ENCODE measurements at places on chromosomes 16 and 17.
A peak's percentile ranks its signal among the peaks of the same experiment; 100 is the strongest.

- peak; percentile 62 for DNase-seq
Measured at GRCh38 chr16:87317750-87318644, 805 bp upstream of the C16orf95 start.

GRCh38 chr16:9943121-9943520 lies 239.1 kb downstream of the GRIN2A start:
- DNase-seq: no peak

GRCh38 chr17:29379084-29379991 lies 10.8 kb upstream of the TAOK1 start:
- no peak for DNase-seq

GRCh38 chr17:28572259-28573039 lies 1.1 kb upstream of the PIGS start:
- DNase-seq: no peak

GRCh38 chr16:30567991-30568638 lies 3.4 kb downstream of the ZNF688 start:
- no peak for DNase-seq

- no peak for DNase-seq
Measured at GRCh38 chr16:49912721-49913120, 56.8 kb upstream of the ZNF423 start.

- peak; percentile 22 for DNase-seq
Measured at GRCh38 chr17:206941-207560, 25.6 kb upstream of the DOC2B start.

DNA sequence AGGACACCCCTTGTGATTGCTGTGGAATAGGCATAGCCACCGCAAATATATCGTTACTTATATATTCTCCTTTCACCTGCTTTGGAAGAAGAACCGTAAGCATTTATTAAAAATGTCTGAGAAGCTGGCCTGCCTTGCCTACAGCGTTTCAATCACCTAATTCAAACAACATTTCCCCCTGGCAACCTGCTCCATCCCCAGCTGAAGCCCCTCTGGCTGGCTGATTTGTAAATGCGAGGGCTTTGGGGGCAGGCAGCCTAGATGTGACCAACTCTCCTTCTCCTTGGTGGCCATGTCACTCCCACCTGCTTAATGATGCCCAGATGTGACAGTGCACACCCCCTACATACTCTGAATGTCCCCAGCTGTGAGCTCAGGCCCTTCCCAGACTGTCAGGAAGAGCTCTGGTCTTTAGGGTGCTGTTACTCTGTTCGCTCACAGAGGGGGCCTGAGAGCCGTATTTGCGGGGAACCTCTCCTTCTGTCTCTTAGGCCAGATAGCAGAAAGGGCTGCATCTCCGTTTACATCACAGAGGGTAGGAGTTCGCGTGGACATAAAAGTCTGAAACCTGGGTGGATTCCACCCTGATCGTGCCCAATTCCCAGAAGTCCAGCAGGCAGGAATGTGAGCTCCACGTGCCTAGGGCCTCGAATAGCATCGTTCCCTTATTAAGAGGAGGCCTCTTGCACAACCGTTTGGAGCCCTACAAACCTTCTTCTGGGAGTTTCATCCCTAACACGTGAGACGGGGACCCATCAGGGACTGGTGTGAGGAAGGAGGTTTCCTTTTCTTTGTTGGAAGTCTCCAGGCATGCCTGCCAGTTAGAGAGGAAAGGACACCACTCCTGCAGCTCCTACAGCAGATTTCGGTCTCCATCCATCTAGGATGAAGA lies 2.4 kb upstream of the SDK2 start:
- DNase-seq: no peak

DNA sequence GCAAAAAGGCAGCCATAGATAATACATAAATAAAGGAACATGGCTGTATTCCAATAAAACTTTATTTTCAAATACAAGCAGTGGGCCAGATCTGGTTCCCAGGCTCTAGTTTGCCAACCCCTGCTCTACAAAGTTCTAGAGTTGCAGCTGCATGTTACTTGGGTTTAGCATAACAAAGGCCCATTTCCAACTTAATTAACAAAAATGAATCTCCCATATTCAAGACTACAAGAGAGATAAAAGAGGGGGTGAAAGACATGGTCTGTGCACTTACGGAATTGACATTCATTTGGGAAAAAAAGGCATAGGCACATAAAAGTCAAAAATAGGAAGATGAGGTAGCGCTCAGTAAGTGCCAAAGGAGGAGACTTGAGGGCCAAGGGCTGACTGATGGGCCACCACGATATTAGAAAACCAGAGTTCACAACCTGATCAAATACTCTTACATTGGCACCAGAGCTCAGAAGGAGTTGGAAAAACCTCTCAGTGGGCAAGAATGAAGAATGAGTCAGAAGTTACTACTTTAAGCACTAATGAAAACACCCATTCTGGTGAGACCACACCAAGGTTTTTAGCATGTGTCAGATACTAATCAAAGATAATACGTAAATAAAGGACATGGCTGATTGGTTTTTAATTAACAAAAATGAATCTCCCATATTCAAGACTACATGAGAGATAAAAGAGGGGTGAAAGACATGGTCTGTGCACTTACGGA lies 164.0 kb downstream of the VPS53 start:
- no peak for DNase-seq

GRCh38 chr17:39848600-39848999 lies 15.5 kb downstream of the IKZF3 start:
- DNase-seq: no peak

DNA sequence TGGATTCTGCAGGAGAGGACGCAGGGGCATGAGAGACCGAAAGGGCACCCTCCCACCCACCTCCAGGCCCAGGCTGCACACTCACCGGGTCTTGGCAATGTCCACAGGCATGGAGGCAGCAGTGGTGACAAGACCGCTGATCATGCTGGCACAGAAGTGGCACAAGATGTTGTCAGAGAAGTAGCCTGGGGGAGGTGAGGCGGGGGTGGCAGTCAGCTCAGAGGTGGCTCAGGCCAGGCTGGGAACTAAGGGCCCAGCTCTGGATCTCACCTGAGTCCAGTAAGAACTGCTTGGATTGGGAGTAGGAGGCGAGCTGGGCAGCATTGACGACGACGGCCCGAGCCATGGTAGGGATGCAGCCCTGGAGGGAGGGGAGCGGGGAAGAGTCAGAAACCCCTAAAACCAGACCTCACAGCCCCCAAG lies 1.8 kb downstream of the SLC25A11 start:
- no peak for DNase-seq

DNA sequence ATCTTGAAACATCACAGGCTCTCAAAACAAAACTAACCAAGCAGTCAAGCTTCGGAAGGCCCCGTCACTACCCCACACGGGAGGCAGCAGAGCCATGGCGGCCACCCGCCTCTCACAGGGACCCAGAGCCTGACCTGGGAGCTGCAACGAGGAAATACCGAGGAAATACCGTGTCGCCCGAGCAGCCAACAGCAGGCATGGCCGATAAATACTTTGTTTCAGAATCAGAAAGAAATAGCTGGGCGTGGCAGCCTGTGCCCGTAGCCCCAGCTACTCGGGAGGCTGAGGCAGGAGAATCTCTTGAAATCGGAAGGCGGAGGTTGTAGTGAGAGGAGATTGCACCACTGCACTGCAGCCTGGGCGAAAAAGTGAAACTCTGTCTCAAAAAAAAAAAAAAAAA lies 6.9 kb downstream of the LMF1 start:
- no peak for DNase-seq

- no peak for DNase-seq
Measured at GRCh38 chr17:17698371-17698770, 17.1 kb downstream of the RAI1 start.

- DNase-seq: peak; percentile 12
Measured at GRCh38 chr16:85412911-85413520, 200.1 kb upstream of the GSE1 start.

DNA sequence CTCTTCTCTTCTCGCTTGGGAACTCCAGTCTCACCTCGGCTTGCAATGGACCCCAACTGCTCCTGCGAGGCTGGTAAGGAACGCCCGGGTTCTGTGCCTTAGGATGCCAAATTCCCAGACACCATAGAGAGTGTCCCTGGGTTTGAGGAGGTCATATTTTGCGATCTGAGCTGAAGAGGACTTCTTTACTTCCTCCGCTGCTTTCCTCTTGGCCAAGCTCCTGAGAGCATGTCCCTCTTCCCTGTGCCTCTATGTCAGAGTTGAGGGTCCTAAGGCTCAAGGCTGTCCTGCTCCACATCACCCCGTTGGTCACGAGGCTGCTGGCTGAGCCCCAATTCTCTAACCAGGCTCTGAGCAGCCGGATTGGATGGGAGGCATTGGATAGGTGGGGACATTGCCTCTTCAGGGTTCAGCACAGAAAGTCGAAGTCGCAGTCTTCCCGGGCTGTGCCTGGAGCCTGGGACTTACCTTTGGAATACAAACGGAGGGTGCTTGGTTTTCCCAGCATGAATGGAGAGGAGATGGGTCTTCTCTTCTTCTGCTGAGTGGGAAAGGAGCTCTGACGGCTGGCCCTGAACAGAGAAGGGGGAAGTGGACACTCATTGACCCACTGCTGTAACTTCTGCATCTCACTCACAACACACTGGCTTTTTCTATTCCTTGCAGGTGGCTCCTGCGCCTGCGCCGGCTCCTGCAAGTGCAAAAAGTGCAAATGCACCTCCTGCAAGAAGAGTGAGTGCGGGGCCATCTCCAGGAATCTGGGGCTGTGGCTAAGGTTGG lies 416 bp downstream of the MT1H start:
- DNase-seq: no peak

GRCh38 chr16:50717091-50717490 lies 23.7 kb downstream of the NOD2 start:
- no peak for DNase-seq

GRCh38 chr17:74296548-74296936 lies 22.5 kb downstream of the DNAI2 start:
- peak; percentile 77 for DNase-seq

DNA sequence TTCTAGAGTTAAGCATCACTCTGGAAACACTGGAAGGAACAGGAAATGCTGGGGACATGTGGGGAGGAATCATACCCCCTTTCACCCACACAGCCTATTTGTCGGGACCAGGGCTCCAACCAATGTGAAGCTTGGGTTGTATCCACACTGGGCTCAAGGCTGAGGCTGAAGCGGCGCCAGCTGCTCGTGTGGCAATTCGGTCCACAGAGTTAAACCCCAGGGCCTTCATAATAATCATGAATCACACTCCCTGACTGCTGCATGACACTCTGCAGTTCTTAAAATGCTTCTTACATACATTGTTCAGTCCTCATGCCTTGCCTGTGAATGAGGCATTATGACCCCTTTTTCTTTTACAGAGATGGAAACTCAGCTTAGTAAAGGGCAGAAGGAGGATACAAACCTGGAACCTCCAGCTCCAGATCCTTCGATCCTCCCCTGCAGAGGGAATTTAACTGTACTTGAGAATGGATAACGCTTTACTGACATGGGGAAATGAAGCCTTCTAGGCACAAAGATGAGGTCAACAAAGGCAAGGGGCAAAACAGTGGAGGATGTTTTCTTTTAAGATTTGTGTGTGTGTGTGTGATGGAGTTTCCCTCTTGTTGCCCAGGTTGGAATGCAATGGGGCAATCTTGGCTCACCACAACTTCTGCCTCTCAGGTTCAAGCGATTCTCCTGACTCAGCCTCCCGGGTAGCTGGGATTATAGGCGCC lies 72.7 kb downstream of the SOX9 start:
- DNase-seq: peak; percentile 74

GRCh38 chr17:27906226-27906580 lies 13.0 kb upstream of the LYRM9 start:
- no peak for DNase-seq

- DNase-seq: peak; percentile 84
Measured at GRCh38 chr16:67537270-67537635, 8.6 kb downstream of the RIPOR1 start.

DNA sequence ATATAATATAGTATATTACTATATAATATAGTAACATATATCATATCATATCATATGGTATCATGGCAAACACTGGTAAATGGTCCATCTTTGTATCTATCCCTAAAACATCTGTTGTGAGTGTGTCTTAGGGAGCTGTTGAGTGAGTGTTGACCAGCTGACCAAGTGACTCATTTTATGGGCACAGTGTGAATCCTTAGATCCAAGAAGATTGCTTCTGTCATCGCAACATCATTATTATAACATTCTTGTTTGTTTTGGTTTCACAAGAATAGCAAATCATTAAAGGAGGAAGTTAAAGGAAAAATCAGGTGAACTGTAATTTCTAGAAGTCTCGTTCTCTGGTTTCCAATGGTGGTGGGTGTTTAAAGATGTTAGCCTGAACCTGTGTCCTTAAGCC lies 11.7 kb upstream of the MAF start:
- no peak for DNase-seq

- no peak for DNase-seq
Measured at GRCh38 chr17:59278406-59278805, 53.0 kb upstream of the YPEL2 start.

- no peak for DNase-seq
Measured at GRCh38 chr16:84700446-84701300, 873 bp downstream of the USP10 start.

GRCh38 chr16:28505489-28506137 lies 1.0 kb downstream of the IL27 start:
- DNase-seq: no peak

GRCh38 chr16:8262299-8262698 lies 328.0 kb downstream of the TMEM114 start:
- no peak for DNase-seq

DNA sequence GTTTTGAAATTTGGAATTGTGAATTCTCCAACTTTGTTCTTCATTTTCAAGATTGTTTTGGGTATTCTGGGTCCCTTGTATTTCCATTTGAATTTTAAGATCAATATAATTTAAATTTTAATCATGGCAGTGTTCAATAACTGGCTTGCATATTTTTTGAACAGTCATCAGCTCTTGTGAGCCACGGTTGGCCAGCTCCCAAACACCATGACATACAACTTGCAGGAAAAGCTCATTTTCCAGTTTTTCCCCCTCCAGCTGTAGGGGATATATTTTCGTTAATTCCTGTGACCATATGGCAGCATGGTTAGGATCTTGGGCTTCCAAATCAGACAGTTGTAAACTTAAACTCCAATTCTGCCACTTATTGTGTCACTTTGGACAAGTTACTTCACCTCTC lies 690.1 kb downstream of the WWOX start:
- no peak for DNase-seq

GRCh38 chr17:38354466-38354865 lies 2.8 kb downstream of the SOCS7 start:
- no peak for DNase-seq

- DNase-seq: no peak
Measured at GRCh38 chr16:88763502-88764053, 21.4 kb downstream of the PIEZO1 start.

DNA sequence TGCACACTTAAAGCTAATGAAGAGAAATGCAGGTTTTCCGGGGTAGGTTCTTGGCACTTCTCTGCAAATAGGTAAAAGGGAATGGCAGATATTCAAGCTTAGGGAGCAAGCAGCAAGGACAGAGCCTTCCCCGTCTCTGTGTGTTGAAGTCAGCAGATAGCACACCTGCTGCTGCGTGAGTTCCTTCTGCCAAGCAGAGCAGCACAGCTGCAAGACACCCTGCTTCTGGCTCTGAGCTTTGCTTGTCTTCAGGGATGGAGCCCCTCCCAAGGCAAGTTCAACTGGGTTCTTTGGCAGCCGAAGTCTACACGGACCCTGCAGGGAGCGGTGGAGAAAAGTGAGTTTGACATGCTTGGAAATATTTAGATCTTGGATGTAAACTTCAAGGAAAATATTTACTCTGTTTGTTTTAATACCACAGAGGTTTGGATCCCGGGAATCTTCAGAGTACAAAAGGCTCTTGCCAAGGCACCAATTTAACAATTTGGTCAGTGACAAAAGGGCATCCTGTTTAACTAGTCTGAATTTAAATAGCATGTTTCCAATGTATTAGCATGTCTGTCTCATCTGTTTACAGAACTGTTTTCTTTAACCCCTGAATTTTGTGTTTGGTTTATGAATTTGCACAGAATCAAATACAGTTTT lies 113.4 kb upstream of the KCNJ16 start:
- no peak for DNase-seq

GRCh38 chr17:2487306-2487705 lies 24.4 kb downstream of the METTL16 start:
- DNase-seq: no peak
